ENCODE measurements at places on chromosomes 1 and 21. TPM values are rescaled to one million over a fixed set of nuclear protein-coding genes. Genes with fewer than 3 reads are reported as not detected.

The CFAP107 gene
- total RNA-seq = not detected

DNA sequence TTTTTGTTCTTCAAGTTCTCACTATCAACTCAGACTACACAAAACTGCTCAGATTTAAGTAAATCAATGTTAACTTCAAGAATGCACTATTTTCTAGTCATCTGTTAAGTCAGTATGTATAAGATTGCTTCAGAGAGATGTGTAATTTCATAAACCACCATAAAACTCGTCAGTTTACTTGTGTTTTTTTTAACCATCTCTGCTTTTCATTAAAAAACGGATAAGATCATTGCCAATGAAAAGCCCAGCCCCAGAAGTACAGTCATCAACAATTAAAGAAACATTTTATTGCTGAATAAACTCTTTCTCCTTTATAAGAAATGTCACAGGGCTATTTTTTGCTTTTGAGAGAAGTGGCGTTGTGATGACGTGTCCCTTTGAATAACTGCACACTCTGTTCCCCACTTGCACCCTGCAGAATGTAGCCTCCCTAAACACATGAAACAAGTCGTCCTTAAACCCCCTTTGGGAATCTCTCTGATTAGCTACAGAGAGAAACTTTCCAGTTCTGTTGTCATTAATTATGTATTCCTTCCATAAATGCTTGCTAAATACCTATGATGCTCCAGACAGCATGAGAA lies 202.7 kb upstream of the FOXD3 start:
- no peak for DNase-seq

DNA sequence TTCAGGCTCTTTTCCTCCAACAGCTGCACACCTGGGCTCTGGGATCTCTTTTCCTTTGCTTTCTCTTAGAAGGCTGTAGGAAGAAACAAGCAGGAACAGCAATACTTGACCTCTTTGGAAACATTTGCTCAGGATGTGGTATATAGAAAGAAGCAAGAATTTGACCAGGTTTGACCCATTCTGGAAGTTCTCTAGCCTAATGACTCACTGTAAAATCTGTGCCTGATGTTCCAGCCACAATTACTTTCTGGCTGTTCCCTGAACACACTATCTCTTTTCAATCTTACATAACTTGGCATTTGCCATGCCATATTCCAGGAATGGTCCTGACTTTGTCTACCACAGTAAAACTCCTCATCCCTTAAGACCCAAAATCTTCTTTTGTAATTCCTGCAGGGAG lies 419.9 kb upstream of the DAB1 start:
- no peak for DNase-seq

DNA sequence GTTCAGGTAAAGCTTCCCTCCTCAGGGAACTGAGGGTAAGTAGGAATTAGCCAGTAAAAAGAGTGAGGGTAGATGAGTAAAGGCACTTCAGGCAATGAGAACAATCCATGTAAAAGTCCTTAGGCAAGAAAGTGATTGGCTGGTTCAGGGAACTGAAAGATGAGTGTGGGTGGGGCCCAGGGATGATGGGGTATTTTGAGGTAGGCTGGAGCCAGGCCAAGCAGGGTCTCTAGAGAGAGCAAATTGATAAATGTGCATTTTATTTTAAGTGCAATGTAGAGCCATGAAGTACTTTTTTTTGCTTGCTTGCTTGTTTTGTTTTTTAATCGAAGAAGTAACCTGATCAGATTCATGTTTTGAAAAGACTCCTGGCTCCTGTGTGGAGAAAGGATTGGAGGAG lies 26.5 kb downstream of the OSBPL9 start:
- no peak for DNase-seq

- DNase-seq = no peak
Measured at GRCh38 chr1:43438576-43438952, 15.2 kb downstream of the HYI start.

Measured in neural progenitor cell (in vitro differentiated cells).